Astrocyte (in vitro differentiated cells and primary cell): ENCODE measurements at places on chromosomes 2 and 18. TPM values are rescaled to one million over a fixed set of nuclear protein-coding genes. Genes with fewer than 3 reads are reported as not detected.

- H3K4me3 ChIP-seq: peak within 1 kb of the TSS; percentile 64
- H3K4me1 ChIP-seq: peaks cover 19% of the 10 kb centered on the region
- H3K27ac ChIP-seq: peak within 1 kb of the TSS; percentile 51
- H3K27me3 ChIP-seq: no peaks in the 10 kb centered on the region
- DNase-seq: no peak
These were observed at the start of gene KHK for GRCh38 chr2:27086724-27087593. KHK (plus strand) TSS chr2:27086772; CDS start chr2:27087260, 488 bp downstream.

DNA sequence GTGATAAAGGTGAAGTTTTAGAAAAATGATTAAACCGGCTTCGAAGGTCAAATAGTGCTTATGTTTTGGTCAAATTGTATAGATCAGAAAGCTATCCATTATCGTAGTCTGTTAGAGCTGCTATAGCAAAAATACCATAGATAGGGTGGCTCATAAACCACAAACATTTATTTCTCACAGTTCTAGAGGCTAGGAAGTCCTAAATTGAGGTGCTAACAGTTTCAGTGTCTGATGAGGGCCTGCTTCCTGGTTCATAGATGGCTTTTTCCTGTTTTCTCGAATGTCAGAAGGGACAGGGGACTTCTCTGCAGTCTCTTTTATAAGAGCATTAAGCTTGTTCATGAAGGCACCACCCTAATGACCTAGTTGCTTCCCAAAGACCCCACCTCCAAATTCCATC is 186.6 kb upstream of the ERBB4 start:
- H3K27ac ChIP-seq: no peak overlapping the region
- peaks cover 6% of the 10 kb centered on the region for H3K4me1 ChIP-seq
- DNase-seq: no peak
- no peak overlapping the region for H3K4me3 ChIP-seq
- no peaks in the 10 kb centered on the region for H3K27me3 ChIP-seq
- H3K36me3 ChIP-seq: no peaks in the 10 kb centered on the region

- H3K27me3 ChIP-seq: no peaks in the 10 kb centered on the region
- H3K4me3 ChIP-seq: no peak overlapping the region
- no peaks in the 10 kb centered on the region for H3K4me1 ChIP-seq
These were observed 411.8 kb downstream of the MTX2 start for GRCh38 chr2:176680916-176681516.

DNA sequence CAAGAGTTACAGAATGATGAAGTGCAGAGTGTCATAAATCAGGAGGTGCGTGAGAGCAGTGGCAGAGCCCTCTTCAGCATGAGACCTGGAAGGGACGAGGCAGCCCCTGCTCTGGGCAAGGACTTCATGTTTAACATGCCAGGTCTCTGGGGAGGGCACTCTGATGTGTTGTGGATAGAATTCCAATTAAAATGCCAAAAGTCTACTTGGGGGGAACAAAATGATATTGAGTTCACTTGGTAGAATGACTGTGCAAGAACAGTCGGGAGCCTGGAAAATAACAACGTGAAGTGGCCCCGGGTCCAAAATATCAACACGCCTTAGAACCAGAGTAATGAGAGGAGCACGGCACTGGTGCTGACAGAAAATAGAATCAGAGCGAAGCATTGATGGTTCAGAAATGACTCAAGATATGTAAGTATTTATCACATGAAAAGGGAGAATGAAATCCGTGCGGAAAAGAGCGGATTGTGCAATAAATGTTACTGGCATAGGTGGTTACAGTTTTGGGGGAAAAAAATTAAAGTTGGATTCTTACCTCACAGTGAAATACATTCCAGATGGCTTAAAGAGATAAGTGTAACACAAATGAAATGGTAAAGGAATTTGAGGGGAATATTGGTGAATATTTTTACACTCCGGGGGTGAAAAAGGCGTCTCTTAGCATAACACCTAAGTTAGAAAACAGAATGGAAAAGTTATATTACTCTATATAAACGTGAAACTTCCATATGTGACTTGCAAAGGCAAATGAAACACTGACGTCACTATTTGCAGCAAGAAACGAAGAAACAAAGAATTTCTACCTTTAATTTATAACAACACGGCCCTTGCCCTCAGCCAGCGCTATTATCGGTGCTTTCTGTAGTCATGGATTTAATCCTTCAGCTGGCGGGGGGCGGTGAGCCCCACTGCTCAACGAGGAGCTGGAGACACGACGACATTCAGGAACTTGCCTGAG is 159.4 kb upstream of the TWIST2 start:
- H3K36me3 ChIP-seq: no peaks in the 10 kb centered on the region
- DNase-seq: no peak
- H3K27ac ChIP-seq: no peak overlapping the region

- H3K27me3 ChIP-seq: no peaks in the 10 kb centered on the region
- peak; percentile 44 for DNase-seq
These were observed 1242.4 kb upstream of the ACVR2A start for GRCh38 chr2:146602383-146602782.

- H3K27me3 ChIP-seq: no peaks in the 10 kb centered on the region
- H3K4me3 ChIP-seq: no peak overlapping the region
- peaks cover 21% of the 10 kb centered on the region for H3K36me3 ChIP-seq
- no peak for DNase-seq
- H3K4me1 ChIP-seq: peaks cover 12% of the 10 kb centered on the region
These were observed 53.8 kb upstream of the RBM44 start for GRCh38 chr2:237744613-237745249.

DNA sequence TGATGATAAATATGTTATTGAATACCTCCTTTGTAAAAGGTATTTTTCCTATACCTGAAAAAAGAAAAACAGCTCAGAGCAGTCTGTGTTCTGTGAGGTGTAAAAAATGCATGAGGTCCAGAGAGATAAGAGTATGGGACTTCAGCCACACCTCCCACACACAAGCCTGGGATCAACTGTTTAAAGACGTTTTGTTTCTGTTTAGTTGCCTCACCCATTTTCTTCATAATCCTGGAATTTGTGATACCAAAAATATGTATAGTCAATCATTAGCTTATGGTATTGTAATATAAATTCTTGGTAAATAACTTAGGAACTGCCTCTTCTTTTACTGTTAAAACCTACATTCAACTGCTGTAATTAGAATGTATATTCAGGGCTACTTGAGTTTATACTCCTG is 1322.9 kb upstream of the TMEFF2 start:
- H3K27ac ChIP-seq: peak overlapping the region; percentile 56
- no peak overlapping the region for H3K4me3 ChIP-seq
- H3K27me3 ChIP-seq: no peaks in the 10 kb centered on the region
- peak; percentile 70 for DNase-seq
- H3K36me3 ChIP-seq: no peaks in the 10 kb centered on the region

- H3K4me3 ChIP-seq: no peak overlapping the region
- DNase-seq: no peak
- H3K4me1 ChIP-seq: peaks cover 20% of the 10 kb centered on the region
These were observed 201.4 kb upstream of the EPAS1 start for GRCh38 chr2:46095830-46096229.

Gene SKOR2
- total RNA-seq: not detected in 2 replicates

Gene MARCO
- not detected in 2 replicates for total RNA-seq

Gene DRC1
- 0.27 and 0.41 TPM in 2 replicates for total RNA-seq

Gene IL1B
- not detected in 2 replicates for total RNA-seq
